ENCODE measurements at places on chromosomes 6 and 20.

GRCh38 chr6:25359191-25359861, 80.2 kb downstream of the CARMIL1 start:
- DNase-seq, result no peak

- no peak for DNase-seq
These were observed 235.1 kb downstream of the GJA1 start for GRCh38 chr6:121670511-121670910.

DNA sequence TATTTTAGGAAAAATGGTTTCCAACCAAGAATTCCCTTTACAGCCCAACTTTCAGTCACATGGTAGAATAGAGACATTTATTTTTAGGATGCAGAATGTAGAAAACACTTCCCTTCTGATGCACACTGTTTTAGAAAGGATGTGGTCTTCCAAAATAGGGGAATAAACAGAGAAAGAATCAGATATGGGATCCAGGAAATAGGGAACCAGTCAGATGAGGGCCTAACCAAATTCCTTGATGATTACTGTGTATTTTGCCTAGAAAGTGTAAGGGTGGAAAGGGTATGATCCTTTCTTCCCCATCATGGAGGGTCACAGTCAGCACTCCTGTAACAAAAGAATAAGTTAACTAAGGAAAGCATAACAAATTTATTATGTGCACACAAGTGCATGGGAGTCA, 27.4 kb downstream of the SLX4IP start:
- DNase-seq, result no peak

DNA sequence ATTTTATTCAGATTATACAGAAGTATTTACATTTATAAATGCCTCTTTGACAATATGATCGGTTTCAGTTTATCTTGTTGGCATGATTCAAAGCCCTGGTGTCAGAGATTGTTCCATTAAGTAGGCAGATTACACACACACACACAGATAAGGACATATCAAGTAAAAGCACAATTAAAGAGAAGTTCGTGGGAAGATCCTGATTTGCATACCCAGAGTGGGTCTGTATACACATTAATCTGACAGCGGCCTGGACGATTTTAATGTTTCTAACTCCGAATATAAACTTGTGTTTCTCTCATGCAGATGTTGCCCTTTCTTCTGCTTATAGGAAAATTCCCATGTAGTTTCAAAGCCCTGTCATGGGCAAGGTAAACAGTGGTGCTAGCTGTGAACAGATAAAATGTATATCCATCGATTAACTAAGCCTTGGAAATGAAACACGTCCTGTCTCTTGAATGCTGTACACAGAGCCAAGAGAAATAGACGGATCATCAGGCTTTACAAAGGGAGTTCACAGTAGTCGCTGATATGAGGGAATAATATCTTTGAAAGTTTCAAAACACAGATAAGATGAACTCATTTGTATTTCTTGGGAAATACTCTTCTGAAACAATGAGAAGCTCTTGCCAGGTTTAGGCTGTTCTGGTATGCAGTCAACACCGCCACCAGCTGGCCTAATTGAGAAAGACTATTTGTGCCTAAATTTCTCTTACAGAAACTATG, 108.2 kb upstream of the GMDS start:
- no peak for DNase-seq
